Fibroblast of the aortic adventitia (primary cell): ENCODE measurements at places on chromosomes 1 and 21. TPM values are rescaled to one million over a fixed set of nuclear protein-coding genes. Genes with fewer than 3 reads are reported as not detected.

KCND3 gene
- total RNA-seq: 0.09 and 5.2 TPM in 2 replicates

MYBPH gene
- 0.08 TPM in 1 of 2 replicates, not detected in the other for total RNA-seq

SPATA17 gene
- total RNA-seq: 1.8 and 2.9 TPM in 2 replicates

FCRLB gene
- 3.0 and 4.7 TPM in 2 replicates for total RNA-seq

TMEM52 gene
- total RNA-seq: 0.72 TPM in 1 of 2 replicates, not detected in the other

KCNAB2 gene
- 4.0 and 9.1 TPM in 2 replicates for total RNA-seq

MAP3K6 gene
- total RNA-seq: 13.0 and 18.2 TPM in 2 replicates

MIXL1 gene
- total RNA-seq: not detected in 2 replicates

NFASC gene
- total RNA-seq: 22.0 and 25.9 TPM in 2 replicates

SLC45A1 gene
- total RNA-seq: 2.0 TPM in 2 replicates

CAMK1G gene
- 0.90 and 1.1 TPM in 2 replicates for total RNA-seq

MEX3A gene
- 0.90 TPM in 2 replicates for total RNA-seq

SRP9 gene
- 117 and 330 TPM in 2 replicates for total RNA-seq

NES gene
- 44.5 and 83.0 TPM in 2 replicates for total RNA-seq

TINAGL1 gene
- total RNA-seq: 1.2 and 99.8 TPM in 2 replicates

FAM78B gene
- 0.25 and 0.27 TPM in 2 replicates for total RNA-seq

TIAM1 gene
- total RNA-seq: 7.8 and 15.1 TPM in 2 replicates
